ENCODE measurements at places on chromosomes 7 and 10.

- DNase-seq = no peak
These were observed 752.1 kb upstream of the POM121L12 start for GRCh38 chr7:52283335-52283734.

GRCh38 chr10:124316326-124316725, 102.4 kb downstream of the OAT start:
- DNase-seq = no peak

DNA sequence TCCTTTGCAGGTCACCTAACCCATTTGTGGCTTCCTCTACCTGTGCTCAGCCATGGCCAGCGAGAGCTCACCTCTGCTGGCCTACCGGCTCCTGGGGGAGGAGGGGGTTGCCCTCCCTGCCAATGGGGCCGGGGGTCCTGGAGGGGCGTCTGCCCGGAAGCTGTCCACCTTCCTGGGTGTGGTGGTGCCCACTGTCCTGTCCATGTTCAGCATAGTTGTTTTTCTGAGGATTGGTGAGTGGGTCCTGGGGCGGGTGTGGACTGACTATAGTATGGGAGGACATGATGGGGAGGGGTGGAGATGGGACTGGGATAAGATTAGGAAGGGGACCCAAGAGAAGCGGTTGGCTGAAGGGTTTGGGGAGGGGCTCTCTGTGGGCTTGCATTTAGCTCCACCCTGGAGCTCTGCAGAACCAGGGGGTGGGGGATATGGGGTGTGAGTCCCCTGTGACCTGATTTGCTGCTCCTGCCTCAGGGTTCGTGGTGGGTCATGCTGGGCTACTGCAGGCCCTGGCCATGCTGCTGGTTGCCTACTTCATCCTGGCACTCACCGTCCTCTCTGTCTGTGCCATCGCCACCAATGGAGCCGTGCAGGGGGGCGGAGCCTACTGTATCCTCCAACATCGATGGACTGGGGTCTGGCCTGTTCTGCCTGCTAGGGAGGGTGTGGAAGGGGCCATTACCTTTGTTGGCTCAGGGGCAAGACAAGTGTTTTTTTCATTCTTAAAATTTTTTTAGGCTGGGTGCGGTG, 1.8 kb downstream of the SLC12A9 start:
- no peak for DNase-seq

- DNase-seq = no peak
These were observed 277.6 kb downstream of the REEP3 start for GRCh38 chr10:63798599-63799498.

GRCh38 chr10:117362313-117362712, 12.9 kb downstream of the PDZD8 start:
- DNase-seq = no peak

- DNase-seq = no peak
These were observed 56.7 kb downstream of the ANKRD7 start for GRCh38 chr7:118281196-118281595.

DNA sequence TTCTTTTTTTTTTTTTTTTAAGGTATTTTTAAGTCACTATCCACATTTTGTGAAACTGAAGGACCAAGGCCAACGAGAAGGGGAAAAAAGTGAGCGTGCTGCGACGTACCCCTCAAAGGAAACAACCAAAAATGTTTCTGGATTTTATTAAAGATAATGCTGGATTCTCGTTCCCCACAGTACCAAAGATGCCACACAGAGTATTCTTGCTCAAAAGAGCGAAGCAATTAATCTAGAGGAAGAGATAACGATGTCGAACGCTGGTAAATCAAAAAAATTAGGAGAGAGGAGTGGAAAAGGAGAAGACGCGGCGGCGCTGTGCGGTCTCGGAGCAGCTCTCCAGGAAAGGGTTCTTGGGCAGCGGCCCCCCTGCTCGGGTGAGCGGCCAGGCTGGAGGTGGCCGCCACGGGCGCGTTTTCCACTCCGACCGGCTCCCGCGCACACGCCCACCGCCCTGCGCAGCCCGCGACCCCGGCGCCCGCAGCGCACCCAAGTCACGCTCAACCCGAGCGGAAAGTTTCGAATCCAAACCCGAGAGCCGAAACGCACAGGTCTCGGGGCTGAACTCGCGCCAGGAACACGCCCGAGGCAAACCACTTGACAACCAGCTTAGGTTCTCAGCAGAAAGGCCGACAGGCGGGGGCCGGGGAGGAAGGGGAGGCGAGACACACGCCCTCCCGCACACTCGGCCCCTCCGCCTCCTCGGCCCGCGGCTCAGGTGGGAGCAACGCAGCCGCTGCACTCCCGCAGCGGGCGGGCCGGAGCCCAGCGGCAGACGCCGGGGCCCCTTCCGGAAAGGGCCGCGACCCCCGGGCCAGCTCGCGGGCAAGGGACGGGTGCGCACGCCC, 989 bp downstream of the SRPK2 start:
- peak; percentile 54 for DNase-seq

DNA sequence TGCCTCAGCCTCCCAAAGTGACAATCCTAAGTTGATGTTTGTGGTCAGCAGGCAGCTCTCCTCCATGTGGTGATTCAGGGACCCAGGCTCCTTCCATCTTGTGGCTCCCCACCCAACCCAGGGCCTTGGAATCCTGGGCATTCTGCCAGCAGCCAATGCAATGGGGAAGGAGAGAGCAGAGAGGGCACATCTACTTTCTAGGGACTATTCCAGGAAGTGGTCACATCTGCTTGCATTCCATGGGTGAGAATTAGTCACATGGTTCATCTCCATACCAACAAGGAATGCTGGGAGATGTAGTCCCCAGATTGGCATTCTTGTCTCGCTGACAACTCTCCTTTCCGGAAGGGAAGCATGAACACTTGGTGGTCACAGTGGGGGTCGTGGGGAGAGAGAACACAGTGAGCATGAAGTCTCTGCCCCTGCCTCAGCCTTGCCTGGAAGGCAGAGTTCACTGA, 9.9 kb upstream of the SRRM3 start:
- peak; percentile 20 for DNase-seq

DNA sequence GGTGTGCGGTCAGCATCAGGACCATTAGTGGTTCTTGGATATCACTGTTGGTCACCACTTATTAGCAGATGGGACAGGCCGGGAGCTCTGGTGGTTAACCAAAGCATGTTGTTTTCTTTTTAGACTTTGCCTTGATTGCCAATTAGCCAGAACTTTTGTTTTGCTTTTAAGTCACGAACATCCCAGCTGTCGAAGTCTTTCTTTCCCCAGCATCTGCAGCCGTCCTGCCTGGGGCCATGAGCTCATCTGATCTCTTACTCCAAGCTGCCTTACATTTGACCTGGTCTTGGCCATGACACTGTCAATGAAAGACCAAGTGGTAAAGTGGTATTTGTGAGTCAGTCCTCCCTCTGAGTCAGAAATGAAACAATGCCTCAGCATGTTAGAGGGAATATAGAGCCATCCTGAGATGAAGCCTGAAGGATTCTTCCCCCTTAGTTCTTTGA, 53.9 kb upstream of the CREB5 start:
- DNase-seq = no peak

DNA sequence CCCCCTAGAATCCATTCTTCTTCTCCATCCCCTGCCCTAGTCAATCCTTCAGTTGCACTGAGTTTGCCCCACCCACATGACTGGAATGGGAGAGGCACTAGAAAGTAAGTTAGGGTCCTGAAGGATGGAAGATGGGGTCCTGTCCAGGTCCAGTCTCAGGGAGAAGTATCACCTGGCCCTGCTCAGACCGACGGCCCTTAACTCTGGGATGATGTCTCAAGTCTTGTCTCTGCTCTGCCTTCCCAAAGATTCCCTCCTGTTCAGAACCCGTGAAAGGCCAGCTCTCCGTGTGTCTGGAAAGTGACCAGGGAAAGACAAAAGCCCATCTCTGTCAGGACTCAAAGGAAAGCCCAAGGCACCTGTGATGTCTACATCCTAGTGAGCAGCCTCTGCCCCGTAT, 88.8 kb downstream of the OAT start:
- no peak for DNase-seq

DNA sequence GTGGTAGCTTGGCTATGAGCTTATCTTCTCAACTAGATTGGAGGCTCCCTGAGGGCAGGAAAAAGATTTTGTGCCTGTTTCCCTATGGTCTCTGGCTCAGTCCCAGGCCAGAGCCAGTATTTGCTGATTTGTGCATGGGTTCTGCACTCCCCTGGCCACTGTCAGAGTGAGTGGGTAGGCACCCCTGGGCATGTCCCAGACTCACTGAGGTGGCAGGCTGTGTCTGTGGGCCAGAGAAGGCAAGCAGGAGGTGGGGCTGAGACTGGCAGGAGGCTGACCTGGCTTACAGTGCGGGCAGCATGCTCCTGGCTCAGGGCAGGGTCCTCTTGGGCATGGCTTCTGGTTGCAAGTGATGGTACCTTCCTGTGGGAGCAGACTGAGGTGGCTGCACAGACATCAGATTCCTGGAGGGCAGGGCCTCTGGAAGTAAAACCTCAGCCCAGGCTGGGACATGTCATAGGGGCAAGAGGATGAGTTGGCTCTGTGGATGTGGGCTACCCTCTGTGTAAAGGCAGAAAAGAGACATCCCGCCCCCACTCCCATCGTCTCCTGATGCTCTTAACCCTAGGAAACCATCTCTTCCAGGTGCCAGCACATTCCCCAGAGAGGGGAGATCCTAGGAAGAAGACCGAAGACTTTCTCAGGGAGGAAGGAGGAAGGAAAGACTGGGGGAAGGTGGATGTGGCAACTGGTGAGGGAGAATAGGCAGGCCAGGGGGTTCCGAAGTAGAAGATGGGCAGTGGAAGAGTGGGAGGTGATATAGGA, 4.3 kb downstream of the KCP start:
- no peak for DNase-seq

DNA sequence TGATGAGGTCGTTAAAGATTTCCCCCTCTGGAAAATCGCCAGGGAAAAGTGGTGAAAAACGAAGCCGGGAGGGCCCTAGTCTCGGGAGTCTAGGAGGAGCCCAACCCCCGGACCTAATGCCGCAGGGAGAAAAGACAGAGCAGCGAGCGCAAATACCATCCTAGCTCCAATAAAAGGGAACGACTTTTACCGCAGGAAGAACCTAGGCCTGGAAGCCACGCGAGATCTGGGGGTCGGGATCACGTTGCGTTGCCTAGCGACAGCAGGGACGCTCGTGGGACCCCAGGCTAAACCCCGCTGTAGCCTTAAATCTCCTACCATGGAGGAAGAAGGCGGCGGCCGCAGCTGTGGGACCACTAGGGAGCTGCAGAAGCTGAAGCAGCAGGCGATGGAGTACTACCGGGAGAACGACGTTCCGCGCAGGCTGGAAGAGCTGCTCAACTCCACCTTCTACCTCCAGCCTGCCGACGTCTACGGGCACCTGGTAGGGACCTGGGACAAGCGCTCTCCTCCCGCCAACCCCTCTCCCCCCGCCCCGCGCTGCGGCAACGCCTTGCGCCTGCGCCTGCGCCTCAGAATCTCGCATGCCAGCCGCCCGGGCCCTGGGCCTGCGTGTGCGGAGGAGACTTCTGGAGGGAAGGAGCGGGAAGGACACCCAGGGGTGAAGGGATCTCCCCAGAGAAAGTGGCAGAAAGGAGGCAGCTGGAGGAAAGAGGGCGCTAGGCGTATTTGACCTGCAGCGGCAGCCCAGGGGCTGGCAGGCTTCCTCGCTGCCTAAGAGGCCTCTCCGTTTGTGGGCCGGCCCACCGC, at the start of gene ENO4:
TSS of gene ENO4 (plus strand) at position 252 of the 810 bp plus-strand sequence. CDS start at position 320, 68 bp downstream.
- no peak for DNase-seq

All from HL-60 (cell line).